ENCODE measurements at places on chromosomes 12 and 14.
A peak's percentile ranks its signal among the peaks of the same experiment; 100 is the strongest.

GRCh38 chr14:77061630-77062257 is 33.2 kb upstream of the IRF2BPL start:
- DNase-seq, result no peak

DNA sequence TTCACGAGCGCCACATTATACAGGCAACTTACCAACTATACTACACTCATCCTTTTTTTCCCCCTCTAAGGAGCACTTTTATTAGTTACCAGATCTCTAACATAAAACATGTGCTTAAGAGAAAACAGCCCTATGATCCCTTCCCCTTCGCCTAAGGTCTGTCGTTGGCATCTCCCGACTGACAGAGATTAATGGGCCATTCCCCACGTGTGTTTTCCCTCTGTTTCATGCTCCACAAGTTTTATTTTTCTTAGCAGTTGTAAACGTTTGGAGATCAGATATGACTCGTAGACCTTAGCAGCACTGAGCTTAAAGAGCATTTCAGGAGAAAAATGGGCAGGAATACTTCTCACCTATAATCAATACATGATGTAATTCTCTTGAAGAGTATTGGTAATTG is 51.4 kb upstream of the FZD10 start:
- no peak for DNase-seq

- no peak for DNase-seq
Observed at GRCh38 chr12:26426652-26427051, 231.3 kb downstream of the SSPN start.

GRCh38 chr12:63990828-63991547 is 146.5 kb downstream of the SRGAP1 start:
- DNase-seq, result no peak

DNA sequence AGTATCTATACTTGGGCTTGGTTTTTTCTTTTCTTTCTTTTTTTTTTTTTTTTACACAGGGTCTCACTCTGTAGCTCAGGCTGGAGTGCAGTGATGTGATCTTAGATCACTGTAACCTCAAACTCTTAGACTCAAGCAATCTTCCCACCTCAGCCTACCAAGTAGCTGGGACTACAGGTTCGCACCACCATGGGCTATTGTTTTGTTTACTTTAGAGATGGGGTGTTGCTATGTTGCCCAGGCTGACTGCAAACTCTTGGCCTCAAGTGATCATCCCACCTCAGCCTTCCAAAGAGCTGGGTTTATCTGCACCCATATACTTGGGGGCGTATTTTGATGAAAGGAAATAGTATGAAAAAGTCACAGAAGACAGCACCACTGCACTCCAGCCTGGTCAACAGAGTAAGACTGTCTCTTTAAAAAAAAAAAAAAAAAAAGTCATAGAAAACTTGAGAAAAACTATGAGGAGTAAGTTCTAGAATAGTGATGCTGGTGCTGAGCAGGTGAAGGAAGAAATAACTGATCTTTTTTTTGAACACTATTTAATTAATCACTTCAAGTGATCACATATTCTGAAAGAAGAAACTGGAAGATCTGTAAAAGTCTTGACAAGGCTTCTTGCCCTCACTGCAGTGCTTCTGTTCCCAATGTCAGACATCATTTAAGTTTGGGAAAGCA is 53.8 kb upstream of the NPFF start:
- no peak for DNase-seq

DNA sequence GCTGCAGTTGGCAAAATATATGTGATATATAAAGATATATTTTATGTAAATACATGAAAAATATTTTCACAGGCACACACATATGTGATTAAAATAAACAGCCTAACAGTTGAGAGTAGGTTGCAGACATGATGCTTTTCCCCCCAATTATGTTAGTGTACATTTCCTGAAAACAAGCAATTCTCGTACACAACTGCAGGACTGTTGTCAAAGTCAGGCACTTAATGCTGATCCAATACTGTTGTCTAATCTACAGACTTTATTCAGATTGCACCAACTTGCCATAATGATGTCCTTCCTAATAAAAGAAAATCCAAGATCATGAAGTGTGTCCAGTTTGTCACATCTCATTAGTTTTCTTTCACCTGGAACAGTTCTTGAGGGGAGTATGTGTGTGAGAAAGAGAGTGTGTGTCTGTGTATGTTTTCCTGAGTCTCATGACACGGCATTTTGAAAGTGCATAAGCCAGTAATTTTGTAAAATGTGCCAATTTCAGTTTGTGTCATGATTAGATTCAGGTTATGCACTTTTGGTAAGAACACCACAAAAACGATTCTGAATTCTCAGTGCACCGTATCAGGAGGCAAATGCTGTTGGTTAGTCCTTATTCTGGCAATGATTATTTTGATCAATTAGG is 16.5 kb upstream of the SEL1L start:
- no peak for DNase-seq

GRCh38 chr12:57276935-57277563 is 26.1 kb upstream of the STAC3 start:
- DNase-seq, result peak; percentile 41

DNA sequence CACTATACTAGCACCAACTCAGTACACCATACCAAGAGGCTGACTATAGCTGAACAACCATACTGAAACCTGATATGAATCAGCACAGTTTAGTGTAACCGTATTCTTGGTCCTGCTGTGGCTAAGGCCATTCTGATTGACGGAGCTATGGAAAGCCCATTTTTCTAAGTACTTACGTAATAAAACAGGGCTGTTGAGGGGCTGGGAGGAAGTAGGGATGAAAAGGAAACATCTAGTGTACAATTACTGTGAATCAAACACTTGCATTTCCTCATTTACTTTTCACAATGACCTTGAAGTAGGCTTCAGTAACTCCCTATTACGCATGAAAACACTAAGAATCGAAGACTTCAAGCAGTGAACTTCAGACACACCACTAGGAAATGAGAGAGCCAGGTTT is 198.2 kb downstream of the BTG1 start:
- DNase-seq, result no peak

DNA sequence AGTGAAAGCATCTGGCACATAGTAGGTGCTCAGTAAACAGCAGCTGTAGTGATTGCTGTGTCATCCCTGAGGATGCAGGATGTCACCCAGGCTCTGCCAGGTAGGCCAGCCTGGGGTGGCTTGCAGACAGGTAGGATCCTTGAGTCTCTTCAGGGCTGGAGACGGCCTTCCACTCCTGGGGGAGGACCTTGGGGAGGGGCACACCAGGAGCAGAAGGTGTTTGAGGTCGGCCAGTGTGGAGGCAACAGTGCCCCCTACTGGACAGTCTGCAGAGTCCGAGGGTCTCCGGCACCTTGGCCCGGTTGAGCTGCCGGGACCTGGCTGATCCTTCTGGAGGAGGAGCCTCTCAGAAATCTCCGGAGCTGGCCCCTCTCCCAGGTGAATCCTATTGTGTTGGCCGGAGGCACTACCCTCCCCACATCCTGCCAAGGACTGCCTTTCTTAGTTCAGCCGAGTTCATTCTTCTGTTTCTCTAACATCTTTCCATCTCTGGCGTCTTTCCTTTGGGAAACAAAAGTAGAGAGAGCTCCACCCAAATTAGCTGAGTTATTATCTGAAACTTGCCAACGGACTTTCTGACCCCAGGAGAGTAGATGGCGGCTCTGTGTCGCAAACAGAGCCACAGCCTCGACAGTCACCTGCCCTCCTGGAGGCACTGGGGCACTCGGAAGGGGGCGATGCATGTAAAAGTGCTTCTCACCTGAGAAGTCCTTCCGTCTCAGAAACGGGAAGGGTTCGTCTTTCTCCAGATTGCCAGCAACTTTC is 41.8 kb upstream of the CLMN start:
- peak; percentile 52 for DNase-seq

DNA sequence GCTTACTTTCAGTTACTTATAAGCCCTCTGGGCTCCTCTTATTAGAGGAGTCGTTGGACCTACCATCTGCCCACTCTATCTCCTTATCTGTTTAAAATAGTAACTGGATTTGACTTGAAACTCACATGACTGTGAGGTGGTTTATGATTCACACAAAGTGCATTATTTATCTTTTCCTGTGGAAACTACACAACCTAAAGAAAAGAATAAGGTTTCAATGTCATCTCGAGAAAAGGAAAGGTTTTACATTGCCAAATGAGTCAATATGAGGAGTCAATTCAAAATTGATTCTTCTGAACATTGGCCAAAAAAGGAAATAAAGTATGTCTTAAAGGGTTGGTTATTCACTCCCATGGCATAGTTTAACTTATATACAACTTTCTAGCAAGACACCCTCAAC is 225.0 kb upstream of the G2E3 start:
- peak; percentile 84 for DNase-seq

DNA sequence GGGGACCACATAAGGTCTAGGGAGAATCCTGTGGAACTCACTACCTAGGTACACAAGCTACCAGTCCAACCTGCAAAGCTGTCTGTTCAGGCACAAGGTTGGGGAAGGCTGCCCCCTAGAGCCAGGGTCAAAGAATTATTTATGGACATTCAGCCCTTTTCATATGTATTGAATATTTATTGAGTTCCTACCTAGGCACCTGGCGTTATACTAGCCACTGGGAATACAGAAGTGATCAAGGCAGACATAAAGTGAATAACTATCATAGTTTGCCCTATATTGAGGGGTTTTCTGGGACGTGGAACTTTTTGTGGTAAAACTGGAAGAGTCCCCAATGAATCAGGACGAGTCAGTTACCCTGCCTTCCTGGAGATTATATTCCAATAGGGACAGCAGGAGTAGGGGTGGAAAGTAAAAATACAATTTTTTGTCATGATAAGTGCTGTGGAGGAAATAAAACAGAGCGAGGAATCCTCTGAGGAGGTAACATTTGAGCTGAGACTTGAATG is 5.8 kb upstream of the SLC48A1 start:
- DNase-seq, result peak; percentile 63

GRCh38 chr14:90409209-90409730 is 12.4 kb downstream of the CALM1 start:
- no peak for DNase-seq

DNA sequence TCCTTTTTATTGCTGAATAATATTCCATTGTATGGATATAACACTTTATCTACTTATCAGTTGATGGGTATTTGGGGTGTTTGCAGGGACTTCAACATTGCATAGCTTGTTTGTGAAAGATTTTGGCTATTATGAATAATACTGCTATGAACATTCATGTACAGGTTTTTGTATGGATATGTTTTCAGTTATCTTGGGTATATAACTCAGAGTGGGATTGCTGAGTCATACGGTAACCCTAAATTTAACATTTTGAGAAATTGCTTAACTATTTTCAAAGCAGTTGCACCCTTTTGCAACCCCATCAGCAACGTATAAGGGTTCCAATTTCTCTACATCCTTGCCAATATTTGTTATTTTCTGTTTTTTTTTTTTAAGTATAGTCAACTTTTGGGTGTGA is 27.3 kb upstream of the HELB start:
- no peak for DNase-seq

DNA sequence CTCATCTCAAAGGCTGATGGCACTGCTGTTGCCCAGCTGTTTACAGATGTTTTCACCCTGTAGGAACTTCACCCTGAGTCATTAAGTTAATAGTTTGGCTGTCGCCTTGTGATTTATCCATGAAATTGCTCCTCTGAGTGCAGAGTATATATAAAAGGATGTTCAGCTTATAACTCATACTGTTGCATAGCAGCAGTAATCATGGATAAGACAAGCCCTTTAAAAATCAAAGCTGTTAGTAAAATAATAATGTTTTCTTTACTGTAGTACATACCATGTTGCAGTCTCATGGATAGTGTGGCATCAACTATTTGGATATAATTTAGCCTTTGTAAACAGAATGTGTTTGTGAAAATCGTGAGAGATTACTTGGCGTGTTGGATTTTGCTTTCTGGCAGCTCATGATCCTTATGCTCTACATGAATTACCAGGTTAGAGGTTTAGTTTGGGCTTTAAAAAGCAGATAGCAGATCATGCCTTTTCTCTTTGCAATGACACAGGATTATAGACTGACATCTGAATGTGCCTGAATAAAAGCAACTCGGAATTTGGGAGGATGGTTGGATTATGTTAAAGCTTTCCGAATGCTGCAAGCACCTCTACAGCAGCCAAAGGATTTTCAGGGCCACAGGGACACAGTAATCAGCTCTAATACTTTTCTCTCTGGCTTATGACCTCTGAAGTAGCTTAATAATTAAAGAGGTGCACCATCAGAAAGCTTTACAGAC is 279.7 kb upstream of the ATP2B1 start:
- DNase-seq, result peak; percentile 78

DNA sequence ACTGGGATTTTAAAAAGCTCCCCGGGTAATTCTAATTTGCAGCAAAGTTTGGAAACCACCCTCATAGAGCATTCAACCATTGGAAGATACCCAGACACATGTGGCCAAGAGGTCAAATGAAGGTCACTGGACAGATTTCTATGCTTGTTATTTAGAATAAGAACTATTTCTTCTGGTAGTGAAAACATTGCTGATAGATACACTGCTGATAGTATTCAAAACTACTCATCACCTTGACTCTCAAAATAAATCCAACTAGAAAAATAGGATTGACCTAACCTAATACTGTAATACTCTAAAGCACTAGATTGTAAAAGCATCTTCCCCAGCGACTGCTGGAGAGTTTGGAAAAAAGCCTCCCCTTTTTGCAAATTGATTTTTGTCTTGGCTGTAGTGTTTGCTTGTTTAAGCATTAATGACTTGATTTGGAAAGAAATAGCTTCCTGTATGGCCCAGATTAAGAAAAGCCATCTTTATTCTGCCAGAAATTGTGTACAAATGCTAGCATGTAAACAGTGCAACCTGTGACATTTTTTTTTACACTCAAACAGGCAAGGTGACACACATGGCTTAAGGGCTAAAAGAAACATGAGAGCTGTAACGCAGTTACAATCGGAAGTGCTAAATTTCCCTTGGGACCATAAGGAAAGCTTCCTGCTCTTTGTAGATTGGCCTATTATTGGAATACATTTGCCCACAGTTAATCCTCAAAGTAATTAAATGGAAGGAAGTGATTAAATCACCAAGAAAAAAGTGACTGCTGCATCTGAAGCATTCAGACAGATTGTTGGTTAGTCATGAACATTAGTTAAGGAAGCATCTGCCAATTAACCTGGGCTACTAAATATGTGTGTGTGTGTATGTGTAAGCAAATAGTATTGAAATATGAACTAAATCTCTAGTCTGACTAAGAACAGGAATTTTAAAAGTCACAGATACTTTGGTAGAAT is 356.5 kb upstream of the ATP2B1 start:
- DNase-seq, result peak; percentile 93

DNA sequence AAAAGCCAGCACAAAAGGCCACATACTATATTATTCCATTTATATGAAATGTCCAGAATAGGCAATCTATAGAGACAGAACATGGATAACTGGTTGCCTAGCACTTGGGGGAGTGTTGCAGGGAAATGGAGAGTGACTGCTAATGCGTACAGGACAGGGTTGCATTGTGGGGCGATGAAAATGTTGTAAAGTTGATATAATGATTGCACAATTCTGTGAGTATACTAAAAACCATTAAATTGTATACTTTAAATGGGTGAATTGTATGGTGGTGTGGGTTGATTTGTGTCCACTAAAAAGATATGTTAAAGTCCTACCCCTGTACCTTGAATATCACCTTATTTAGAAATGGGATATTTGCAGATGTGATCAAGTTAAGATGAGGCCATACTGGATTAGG is 7.0 kb upstream of the CAPRIN2 start:
- no peak for DNase-seq

- DNase-seq, result no peak
Observed at GRCh38 chr12:15956413-15957185, 45.5 kb downstream of the DERA start.

- DNase-seq, result no peak
Observed at GRCh38 chr14:40308240-40308639, 876.0 kb upstream of the FBXO33 start.

GRCh38 chr12:93785249-93786010 is 108.3 kb downstream of the CRADD start:
- no peak for DNase-seq

- DNase-seq, result no peak
Observed at GRCh38 chr14:69873877-69874780, 5.1 kb upstream of the SMOC1 start.
